NCI-H1105 treated with DMSO at 0.1 percent for 48 hours (cell line): ENCODE measurements at places on chromosomes 11 and 22.
A peak's percentile ranks its signal among the peaks of the same experiment; 100 is the strongest.

DNA sequence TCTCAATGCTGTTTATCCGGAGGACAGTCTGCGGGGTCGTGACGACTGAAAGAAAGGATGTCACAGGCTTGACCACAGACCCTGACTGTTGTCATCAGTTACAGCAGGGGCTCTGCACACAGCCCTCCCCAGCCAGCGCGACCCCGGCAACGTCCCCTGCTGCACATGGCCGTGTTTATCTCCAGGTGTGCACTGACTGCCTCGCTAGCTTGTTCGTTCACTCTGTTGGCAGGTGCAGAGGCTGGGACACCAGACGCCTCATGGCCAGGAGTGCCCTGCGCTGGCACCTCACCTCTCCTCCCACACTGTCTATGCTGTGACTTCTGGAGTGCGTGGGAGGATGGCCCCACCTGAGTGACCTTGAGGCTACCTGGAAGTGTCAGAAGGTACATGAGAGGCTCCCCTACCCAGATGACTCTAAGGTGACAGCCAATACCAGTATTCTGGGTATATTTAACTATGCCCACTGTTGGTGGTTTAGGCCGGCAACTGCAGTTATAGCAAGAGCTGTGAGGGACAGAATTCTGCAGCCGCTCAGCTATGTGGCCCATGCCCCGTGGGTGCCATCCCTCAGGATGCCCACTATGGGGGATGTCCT, 12.2 kb downstream of the MRPL21 start:
- no peak for DNase-seq

DNA sequence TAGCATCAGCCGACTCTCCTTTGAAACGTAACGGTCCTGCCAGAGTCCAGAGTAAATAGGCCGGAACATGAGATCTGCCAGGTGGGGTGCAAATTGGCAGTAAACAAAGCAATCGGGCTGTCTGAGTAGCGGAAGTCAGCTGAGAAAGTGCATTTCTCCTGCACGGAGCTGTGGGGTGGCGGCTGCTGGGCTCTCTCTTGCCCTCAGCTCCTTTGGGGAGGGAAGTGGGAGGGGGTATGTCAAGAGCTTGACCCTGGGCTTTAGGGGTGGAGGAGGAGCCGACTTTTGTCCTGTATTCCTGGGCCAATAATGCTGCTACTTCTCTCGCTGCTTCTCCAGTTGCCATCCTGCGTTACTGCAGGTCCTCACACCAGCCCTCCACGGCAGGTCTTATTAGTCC, 11.6 kb downstream of the GRIK4 start:
- DNase-seq, result peak; percentile 42

- no peak for DNase-seq
Measured at GRCh38 chr11:72300268-72300667, 56.3 kb upstream of the PHOX2A start.

DNA sequence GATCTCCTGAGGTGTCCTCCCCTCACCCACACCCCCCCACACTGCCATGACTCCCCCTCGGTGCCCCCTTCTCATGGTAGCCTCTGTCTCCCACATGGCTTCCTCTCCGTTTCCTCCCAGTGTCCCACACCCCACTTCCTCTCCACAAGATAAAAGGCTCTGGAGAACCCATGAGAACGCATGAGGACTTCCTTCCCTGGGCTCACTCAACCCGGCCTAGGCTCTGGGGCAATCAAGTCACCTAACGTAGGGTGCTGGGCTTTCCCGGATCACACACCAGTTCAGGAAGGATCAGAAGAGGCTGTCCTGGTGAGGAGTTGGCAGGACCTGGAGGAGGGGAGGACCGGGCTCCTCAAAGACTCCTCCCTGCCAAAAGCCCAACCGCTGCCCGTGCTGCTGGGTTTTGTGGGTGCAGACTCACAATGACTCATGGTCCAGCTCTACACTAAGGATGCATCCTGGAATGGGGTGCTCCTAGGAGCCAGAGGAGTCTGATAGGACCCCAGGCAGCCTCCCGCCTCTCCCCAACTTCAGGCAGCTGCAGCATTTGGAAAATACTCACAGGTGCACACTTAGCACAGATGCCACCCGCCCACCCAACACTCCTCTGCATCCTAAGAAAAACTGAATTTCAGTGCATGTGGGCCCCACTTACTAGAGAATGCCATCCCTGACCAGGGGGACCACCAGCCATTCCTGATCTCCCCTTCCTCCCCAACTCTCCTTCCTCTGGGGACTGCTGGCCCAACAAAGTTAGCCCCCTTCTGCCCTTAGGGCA, 21.0 kb downstream of the SLC22A12 start:
- DNase-seq, result no peak

DNA sequence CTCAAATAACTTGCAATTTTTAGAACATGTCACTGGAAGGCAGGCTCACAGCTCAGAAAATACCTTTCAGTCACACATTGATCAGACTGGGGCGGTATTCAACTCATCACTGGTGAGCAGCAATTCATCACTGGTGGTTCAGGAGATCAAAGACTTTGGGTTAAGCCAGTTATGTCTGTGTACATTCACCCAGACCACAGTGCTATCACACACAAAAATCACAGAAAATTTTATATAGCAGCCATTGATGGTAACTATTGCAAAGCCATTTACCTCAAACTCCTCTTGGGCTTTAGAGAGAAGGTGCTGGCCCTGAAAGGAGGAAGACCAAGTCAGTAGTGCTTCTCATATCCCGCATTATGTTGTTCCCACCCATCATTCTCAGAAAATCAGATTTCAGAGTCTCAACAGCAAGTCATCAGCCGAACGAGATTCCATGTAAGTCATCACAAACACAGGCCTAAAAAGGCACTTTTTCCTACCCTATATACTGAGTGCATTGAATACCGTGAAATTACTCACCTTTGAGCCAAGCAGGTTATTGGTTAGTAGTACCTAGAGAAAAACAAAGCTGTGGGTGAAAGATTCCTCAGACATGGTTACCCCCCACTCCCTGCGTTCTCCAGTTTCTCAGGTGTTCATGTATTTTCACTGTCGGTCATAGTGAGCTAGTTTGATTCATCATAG, 14.0 kb upstream of the WDR74 start:
- no peak for DNase-seq

- no peak for DNase-seq
Measured at GRCh38 chr11:134797411-134798089, 385.5 kb upstream of the B3GAT1 start.
